ENCODE measurements at places on chromosomes 11 and 22. TPM values are rescaled to one million over a fixed set of nuclear protein-coding genes. Genes with fewer than 3 reads are reported as not detected.

- no peak for DNase-seq
Measured at GRCh38 chr22:37014835-37015586, 4.2 kb downstream of the TST start.

DNA sequence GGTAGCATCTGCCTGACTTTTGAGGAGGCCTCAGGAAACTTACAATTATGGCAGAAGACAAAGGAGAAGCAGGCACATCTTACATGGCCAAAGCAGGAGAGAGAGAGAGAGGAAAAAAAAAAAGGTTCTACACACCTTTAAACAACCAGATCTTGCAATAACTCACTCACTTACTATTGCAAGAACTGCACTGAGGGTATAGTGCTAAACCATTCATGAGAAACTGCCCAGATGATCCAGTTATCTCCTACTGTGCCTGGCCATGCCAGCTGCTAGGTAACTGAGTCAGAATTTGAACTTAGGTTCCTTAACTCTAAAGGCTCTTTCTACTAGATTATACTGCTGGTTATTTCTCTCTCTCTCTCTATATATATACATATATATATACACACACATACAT, 7.3 kb downstream of the HORMAD2 start:
- DNase-seq = no peak

- no peak for DNase-seq
Measured at GRCh38 chr11:128553662-128554362, 33.5 kb downstream of the ETS1 start.

- no peak for DNase-seq
Measured at GRCh38 chr11:94557992-94558391, 9.2 kb upstream of the PIWIL4 start.

GRCh38 chr11:62925308-62925707, 4.1 kb upstream of the CHRM1 start:
- no peak for DNase-seq

GRCh38 chr22:24355574-24355973, 71.8 kb upstream of the ADORA2A start:
- DNase-seq = no peak

- no peak for DNase-seq
Measured at GRCh38 chr22:29710193-29710592, 9.6 kb upstream of the CABP7 start.

BARX2 gene
- not detected for total RNA-seq
